ENCODE measurements at places on chromosomes 11 and 22. TPM values are rescaled to one million over a fixed set of nuclear protein-coding genes. Genes with fewer than 3 reads are reported as not detected.

Gene MYBPC3
- total RNA-seq, result not detected

Gene FGF3
- total RNA-seq, result not detected

Gene CLCF1
- total RNA-seq, result 0.71 TPM

Gene C11orf86
- not detected for total RNA-seq

DNA sequence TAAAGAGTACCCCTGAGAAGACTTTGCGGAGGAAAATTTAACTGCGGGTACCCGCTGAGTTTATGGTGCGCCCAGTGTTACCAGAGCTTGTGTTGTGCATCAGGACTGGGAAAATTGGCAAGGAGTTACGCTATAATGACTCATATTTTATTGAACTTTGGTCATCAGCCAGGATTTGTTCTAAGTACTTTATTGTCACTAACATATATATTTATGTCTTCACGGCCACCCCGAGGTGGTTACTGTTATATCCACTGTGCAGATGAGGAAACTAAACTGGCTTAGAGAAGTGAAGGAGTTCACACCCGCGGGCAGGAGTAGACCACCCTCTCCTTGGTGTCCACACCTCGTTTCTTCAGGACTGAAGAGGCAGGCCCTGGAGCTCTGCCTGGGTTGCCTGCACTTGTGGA, 667 bp downstream of the ACCS start:
- peaks cover 41% of the 10 kb centered on the region for H3K4me1 ChIP-seq
- no peaks in the 10 kb centered on the region for H3K27me3 ChIP-seq
- H3K36me3 ChIP-seq, result peaks cover 21% of the 10 kb centered on the region
- peak overlapping the region; percentile 82 for H3K27ac ChIP-seq
- H3K4me3 ChIP-seq, result peak overlapping the region; percentile 81

DNA sequence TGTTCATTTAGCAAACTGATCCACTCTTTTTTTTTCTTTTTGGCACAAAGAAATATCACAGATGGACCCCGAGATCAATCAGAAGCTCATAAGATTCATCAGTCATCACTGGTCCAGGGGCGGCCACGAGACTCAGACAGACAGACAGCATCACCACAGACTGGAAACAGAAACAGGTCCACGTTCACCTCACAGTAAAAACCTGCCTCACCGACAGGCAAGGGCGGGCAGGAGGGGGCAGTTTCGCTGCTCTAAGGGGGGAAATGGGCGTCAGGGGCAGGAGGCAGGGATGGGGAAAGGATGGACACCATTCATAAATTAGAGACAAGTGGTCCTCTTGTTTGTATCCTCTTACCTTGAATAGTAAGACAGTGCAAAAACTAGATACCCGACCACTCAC, 16.5 kb downstream of the CHST1 start:
- H3K27me3 ChIP-seq, result peaks cover 14% of the 10 kb centered on the region
- no peaks in the 10 kb centered on the region for H3K36me3 ChIP-seq
- no peak overlapping the region for H3K27ac ChIP-seq
- no peak for DNase-seq

GRCh38 chr11:15539645-15540044, 424.9 kb downstream of the INSC start:
- H3K27me3 ChIP-seq, result no peaks in the 10 kb centered on the region
- no peaks in the 10 kb centered on the region for H3K36me3 ChIP-seq
- no peak overlapping the region for H3K27ac ChIP-seq
- no peak for DNase-seq

GRCh38 chr11:72589802-72590761, 84.1 kb downstream of the PDE2A start:
- no peaks in the 10 kb centered on the region for H3K36me3 ChIP-seq
- H3K4me3 ChIP-seq, result peak overlapping the region; percentile 45
- peaks cover 66% of the 10 kb centered on the region for H3K27me3 ChIP-seq
- DNase-seq, result peak; percentile 60
- peaks cover 58% of the 10 kb centered on the region for H3K4me1 ChIP-seq

GRCh38 chr22:46010207-46010867, 33.4 kb upstream of the WNT7B start:
- no peaks in the 10 kb centered on the region for H3K36me3 ChIP-seq
- H3K4me3 ChIP-seq, result no peak overlapping the region
- peaks cover 2% of the 10 kb centered on the region for H3K27me3 ChIP-seq
- H3K27ac ChIP-seq, result no peak overlapping the region

DNA sequence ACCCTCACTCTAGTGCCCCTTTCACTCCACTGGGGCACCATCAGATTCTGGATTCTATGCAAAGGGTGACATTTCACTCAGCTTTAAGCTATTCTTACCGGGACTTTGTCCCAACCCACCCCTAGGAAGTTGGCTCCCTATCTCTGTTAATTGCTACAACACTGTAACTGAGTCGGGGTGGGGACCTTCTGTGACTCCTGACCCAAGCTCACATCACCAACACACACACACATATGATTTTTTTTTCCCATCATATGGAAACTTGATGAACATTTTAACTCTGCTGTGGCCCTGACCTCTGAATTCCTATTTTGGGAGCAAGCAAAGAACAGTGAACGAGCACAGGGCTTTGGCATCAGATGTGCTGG, 16.6 kb downstream of the USH1C start:
- H3K4me3 ChIP-seq, result no peak overlapping the region
- no peaks in the 10 kb centered on the region for H3K36me3 ChIP-seq
- no peak overlapping the region for H3K27ac ChIP-seq
- peaks cover 7% of the 10 kb centered on the region for H3K27me3 ChIP-seq
- H3K4me1 ChIP-seq, result no peaks in the 10 kb centered on the region

DNA sequence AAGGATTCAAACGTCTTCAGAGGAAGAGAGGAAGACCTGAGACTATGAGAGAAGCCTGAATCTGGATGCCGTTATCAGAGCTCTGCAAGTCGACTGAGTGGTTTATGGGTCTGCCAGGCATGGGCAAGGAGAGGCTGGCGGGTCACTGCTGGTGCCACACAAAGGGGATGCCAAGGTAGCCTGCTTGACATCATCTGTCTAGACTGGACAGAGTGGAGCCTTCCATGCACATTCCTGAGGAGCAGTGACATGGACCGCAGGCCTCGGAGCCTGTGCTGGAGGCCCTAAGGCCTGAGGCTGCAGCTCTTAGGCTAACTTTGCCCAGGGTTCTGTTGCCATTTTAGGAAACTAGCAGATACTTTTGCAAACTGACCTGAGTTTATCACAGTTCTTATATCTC, 127.4 kb downstream of the WT1 start:
- H3K4me1 ChIP-seq, result no peaks in the 10 kb centered on the region
- peaks cover 12% of the 10 kb centered on the region for H3K27me3 ChIP-seq
- no peak for DNase-seq
- H3K36me3 ChIP-seq, result no peaks in the 10 kb centered on the region

All from activated CD4-positive, alpha-beta memory T cell treated with anti-CD3 and anti-CD28 coated beads, Interleukin-2, amount 10 ng/mL, durations not matched to agents 7 days and 5 days (primary cell).